ENCODE measurements at places on chromosomes 2 and 18.
A peak's percentile ranks its signal among the peaks of the same experiment; 100 is the strongest.

GRCh38 chr2:64063924-64064331 lies 44.7 kb upstream of the VPS54 start:
- no peak for DNase-seq

DNA sequence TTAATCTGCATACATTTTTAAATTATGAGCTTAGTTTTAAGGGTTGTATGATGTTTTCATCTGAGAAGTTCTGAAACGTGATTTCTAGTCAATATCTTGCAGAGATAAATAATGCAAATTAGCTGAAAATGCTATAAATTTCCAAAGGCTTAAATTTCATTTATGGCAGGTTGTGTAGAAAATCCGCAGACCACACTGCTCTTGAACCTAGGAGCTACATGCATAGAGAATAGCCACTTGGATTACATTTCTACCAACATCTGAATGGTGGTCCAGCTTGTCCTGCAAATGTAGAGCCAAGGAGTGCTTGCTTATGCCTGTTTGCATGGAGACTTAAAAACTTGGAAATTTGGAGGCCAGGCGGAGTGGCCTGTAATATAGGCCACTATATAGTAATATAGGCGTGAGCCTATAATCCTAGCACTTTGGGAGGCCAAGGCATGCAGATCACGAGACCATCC lies 6.8 kb downstream of the MAT2A start:
- DNase-seq: no peak

DNA sequence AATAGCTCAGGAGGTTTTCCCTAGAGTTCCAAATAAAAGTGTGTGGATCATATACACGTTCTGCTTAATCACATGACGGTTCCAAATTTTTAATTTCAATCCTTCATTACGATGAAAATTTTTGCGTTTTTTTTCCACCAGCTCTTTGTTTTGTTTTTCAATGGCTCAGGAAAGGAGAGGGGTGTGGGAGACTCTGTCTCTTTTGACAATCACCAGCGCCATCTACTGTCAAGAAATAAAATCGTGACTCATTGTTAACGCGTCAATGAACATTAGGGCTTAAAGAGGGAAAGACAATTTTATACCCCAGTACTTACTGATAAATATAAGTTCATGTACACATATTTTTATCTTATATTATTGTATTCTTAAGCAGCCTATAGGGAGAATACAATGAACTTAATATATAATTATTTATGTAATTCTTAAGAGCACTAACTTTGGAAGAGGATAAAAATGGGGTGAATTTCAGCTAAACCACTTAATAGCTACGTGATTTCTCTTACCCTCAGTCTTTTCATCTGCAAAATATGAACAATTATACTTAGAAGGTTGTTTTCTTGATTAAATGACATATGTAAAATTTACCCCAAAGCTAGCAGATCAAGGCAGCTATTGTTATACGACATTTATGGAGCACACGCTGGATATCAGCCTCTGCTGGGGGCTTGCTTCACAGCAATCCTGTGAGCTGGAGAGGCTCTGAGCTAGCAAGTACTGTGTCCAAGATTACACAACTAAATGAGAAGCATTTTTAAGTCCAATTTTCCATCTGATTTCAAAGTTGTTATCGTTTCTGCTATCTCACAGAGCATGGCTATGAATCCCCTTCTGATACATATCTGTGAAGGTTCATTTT lies 47.4 kb upstream of the RMDN2 start:
- DNase-seq: peak; percentile 45

DNA sequence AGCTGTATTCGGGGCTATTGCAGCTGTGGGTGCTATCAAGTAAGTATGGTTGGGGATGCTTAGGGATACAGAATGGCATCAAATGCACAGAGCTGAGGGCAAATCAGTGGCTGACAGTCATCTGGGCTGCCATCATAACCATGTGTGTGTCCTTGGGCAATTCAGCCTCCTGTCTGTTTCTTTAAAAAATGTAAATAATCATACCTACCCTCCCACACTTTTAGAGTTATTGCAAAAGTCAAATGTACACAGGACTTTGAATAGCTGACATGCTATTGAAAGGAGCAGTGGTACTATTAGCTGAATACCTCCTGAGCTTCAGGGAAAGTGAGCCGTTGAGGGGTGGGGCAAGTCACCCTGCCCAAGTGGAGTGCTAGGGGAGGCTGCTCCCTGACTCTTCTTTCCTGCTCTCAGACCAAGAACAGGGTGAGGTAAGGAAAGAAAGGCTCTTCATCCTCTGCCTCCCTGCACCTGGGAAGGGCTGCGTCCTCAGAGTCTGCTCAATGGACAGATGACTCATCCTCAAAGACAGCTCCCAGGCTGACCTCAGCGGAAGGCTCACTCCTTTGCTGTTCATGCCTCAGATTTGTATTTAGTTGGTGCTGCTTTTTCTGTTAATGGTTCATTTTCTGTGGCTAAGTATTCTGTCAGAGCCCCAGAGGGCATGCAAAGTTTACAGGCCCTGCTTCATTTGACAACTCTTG lies 54.9 kb upstream of the BZW1 start:
- DNase-seq: no peak

DNA sequence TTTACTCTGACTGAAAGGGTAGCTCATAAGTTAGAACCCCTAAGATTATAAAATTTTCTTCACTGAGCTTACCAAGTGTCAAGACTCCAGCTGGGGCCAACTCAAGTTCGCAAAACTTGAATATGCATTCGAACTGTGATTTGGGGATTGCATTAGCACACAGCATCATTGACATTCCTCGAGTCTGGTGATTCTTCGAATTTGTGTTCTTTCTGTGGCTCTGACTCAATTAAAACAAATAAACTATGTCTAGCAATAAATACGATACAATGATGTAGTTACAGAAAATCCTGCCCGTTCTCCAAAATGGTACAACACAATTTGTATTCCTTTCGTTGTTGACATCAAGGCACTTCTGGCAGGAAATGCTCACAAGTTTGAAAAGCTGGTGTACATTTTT lies 11.1 kb downstream of the CCL20 start:
- no peak for DNase-seq

- DNase-seq: no peak
These were observed 226.0 kb downstream of the TGIF1 start for GRCh38 chr18:3675994-3676393.

DNA sequence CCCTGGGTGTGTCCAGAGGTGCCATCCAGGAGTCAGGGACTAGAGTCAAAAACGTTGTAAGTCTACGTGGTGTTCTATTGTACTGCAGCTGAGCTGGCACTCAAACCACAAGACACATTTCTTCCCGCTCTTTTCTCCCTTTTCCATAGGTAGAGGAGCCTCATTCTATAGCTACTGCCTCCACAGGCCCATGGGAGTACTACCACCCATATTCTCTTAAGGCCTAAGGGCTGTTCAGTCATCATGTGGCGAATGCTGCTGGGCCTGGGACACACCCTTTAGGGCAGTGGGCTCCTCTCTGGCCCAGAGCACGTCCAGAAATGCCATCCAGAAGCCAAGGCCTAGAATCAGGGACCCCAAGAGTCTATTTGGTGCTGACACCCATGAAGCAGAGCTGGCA lies 1271.7 kb downstream of the CNTNAP5 start:
- no peak for DNase-seq

- DNase-seq: no peak
These were observed 557 bp downstream of the DCC start for GRCh38 chr18:52340406-52341102.
